ENCODE measurements at places on chromosomes 16 and 17.
A peak's percentile ranks its signal among the peaks of the same experiment; 100 is the strongest.

DNA sequence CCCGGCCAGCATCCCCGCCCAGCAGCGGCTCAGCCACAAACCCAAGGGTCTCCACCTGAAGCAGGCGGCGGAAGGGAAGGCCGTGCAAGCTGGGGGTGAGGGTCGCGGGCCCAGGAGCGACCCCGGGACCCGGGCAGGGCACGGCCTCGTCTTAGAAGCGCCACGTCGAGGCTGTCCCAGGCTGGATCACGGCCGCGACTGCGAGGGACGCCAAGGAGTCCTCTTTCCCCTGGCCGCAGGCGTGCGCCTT, 538 bp upstream of the CCNF start:
- DNase-seq: no peak

DNA sequence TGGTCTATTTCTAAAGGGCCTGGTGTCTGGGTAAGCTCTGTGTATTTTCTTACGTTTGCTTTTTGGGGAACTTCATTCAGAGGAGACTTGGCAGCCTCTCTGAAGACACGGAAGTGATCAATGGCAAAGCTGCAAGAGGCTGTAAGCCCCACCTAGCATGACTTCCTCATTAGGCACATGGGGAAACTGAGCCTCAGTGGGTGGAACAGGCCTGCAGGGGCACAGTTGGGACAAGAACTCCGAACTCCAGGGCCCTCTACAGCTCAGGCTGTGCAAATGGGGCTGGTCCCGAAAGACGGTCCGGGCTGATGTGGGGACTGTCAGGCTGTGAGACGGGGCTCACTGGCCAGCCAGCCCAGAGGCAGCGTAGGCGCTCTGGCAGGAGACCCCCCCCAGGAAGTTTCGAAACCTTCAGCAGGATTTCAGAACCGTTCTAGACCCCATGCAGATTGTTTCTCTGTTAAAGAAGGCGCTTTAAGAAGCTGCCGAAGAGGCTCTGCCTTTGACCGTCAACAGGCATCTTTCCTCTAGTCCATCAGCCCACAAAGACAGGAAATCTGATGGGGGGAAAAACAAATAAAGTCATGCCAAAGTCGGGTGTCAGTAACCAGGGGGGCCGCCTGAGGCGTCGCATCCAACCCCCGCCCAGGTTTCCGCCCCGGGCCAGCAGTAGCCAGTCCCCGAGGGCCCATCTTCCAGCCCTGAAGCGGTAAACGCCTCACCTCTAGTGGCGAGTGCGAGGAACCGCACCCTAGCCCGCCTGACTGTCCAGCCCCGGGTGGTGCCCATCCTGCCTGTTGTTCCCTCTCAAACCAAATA, 79.8 kb upstream of the TBC1D3K start:
- no peak for DNase-seq

GRCh38 chr16:85974428-85975375, 75.7 kb downstream of the IRF8 start:
- no peak for DNase-seq

- peak; percentile 47 for DNase-seq
Measured at GRCh38 chr17:33116021-33116551, 124.4 kb downstream of the SPACA3 start.

DNA sequence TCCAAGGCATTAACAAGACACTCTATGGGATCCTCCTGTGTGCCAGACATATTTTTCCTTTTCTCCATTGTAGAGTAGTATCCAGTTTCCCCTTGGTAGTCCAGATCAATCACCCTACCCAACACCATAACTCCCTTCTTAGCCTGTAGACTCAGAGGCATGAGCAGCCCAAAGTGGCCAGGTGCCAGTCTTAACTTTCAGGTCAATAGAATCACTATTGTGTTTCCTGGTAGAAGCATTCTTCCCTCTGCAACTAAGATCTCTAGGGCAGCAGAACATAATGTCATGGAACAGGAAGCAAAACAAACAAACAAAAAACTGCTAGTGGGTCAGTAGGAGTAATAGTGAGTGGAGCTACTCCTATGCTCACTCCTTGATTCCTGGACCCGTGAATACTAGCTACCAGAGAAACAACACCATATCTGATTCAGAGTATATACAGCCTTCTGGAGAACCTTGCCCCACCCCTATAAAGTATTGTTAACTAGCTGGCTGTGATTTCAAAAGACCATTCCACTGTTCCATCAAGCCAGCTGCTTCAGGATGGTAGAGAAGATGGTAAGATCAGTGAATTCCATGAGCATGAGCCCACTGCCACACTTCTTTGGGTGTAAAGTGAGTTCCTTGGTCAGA, 11.2 kb upstream of the CLEC19A start:
- DNase-seq: no peak

- DNase-seq: no peak
Measured at GRCh38 chr16:17276610-17277009, 194.2 kb downstream of the XYLT1 start.

- DNase-seq: no peak
Measured at GRCh38 chr17:73304971-73305812, 6.6 kb downstream of the CDC42EP4 start.

GRCh38 chr17:64418506-64419339, 28.1 kb upstream of the PECAM1 start:
- DNase-seq: no peak

- no peak for DNase-seq
Measured at GRCh38 chr17:20074489-20074888, 65.3 kb downstream of the SPECC1 start.

DNA sequence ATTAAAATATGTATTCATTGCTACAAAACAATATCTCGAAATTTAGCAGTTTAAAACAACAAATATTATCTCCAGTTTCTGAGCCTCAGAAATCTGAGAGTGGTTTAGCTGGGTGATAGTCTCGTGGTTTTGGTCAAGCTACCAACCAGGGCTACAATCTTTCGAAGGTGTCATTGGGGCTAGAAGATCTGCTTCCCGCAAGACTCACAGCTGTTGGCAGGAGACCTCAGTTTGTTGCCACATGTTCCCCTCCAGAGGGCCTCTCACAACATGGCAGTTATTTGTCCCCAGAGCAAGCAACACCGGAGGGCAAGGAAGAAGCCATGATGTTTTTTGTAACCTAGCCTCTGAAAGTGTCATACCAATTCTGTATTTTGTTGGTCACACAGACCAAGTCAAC, 12.0 kb upstream of the BCAS3 start:
- no peak for DNase-seq

DNA sequence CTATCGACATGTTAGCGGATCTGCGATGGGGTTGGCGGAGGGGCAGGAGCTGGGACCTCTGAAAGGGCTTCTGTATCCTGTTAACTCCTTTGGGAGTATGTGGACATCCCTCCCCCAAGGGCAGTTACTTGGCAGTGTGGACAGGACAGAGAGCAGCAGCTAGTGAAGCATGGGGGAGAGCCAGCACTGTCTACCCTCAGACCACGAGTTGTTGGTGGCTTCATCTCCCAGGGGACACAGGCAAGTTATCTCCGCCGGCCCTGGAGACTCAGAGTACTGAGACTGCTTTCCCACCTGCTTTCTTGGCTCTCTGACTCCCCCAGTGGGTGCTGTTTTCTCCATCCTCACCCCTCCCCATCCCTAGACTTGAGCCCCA, 5.3 kb upstream of the GFAP start:
- no peak for DNase-seq

- DNase-seq: no peak
Measured at GRCh38 chr16:69182730-69183416, 4.1 kb upstream of the SNTB2 start.

- no peak for DNase-seq
Measured at GRCh38 chr17:40727447-40728231, 24.1 kb upstream of the KRT24 start.

GRCh38 chr16:70529051-70529777, 5.6 kb downstream of the SF3B3 start:
- DNase-seq: no peak

- DNase-seq: no peak
Measured at GRCh38 chr17:31394544-31394943, 3.1 kb downstream of the RAB11FIP4 start.

DNA sequence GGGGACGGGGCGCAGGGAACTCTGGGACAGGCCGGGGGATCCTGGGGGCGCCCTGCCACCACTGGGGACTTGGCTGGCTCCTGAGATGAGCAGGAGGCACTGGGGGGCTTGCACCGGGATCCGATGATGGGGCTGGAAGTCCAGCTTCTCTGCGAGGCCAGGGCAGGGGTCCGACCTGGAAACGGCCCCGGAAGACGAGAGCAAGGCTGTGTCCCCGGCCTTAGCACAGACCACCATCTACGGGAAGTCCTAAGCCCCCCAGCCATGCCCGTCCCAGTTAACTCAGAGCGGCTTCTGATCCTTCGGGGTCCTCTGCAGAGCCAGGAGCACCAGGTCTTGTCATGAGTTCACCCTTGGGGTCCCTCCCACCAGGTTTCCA, 573 bp downstream of the CDT1 start:
- DNase-seq: no peak

DNA sequence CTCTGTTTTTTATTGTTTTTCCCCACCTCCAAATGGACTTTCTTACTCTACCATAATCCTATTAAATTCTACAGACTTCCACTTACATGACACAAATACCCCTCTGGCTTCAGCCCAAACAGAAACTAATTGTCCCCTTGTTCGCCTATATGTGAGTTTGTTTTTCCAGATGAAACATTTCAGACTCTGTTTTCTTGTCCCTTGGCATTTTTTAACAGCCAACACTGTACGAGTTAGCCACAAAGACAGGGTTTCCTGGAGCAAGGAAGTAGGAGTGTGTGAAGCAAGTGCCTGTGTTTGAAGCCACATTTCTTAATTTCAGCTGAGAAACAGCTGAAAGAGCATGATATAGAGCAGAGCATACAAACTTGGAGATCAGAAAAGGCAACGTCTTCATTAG, 382.2 kb upstream of the CDH5 start:
- no peak for DNase-seq

GRCh38 chr17:5789528-5789927, 205.2 kb upstream of the NLRP1 start:
- DNase-seq: no peak

DNA sequence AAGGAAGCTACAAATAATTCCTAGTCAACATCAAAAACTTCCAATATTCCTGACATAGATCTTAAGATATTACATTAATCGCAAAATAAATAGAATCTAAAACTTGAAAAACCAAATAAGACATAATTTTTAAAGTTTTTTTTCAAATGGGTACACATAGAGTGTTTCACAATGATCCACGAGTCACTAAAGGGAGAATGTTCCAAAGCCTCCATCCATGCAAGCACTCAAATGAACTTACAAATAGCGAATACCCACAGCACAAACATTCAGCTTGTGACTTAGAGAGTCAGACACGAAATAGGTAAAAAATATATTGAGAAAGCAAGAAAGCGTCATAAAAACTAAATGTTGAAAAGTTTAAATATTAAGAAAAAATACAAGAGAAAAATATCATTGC, 65.7 kb downstream of the CEP112 start:
- no peak for DNase-seq

DNA sequence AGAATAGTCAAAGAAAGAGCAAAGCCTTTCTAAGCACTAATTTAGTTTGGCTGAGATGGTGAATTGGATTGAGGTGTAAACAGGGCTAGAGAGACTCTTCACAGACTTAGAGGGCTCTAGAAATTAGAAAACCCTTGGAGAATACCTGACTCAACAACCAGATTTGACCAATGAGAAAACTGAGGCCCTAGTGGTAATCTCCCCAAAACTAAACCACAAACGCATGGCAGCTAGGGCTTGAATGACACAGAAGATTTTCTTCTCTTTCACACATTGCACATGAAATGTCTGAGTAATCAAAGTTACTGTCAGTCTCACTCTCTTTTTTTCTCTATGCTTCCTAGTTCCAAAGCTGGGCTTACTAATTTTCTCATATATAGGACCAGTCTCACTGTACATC, 314.5 kb upstream of the KCNJ16 start:
- no peak for DNase-seq

- DNase-seq: no peak
Measured at GRCh38 chr17:11493936-11494335, 104.3 kb upstream of the DNAH9 start.

DNA sequence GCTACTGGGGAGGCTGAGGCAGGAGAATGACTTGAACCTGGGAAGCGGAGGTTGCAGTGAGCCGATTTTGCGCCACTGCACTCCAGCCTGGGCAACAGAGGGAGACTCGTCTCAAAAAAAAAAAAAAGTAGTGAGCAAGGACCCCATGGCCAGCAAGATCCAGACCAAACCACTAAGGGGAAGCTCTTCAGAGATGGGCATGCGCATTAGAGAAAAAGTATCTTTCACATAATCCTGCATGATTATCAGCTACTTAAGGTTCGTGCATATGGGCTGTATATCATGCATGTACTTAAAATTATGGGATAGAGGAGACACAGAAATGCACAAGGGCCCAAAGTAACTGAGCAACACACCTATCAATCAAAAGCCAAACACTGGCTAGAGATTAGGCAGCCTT, 10.7 kb upstream of the CCL22 start:
- no peak for DNase-seq

- DNase-seq: no peak
Measured at GRCh38 chr16:69407702-69408323, 16.6 kb upstream of the CYB5B start.

GRCh38 chr17:67689534-67690177, 28.1 kb upstream of the NOL11 start:
- DNase-seq: peak; percentile 41

- DNase-seq: no peak
Measured at GRCh38 chr16:57185446-57185944, 344 bp downstream of the PSME3IP1 start.

GRCh38 chr17:69501591-69502468, 87.3 kb downstream of the MAP2K6 start:
- DNase-seq: peak; percentile 25

- no peak for DNase-seq
Measured at GRCh38 chr17:55965051-55965450, 188.2 kb upstream of the ANKFN1 start.

DNA sequence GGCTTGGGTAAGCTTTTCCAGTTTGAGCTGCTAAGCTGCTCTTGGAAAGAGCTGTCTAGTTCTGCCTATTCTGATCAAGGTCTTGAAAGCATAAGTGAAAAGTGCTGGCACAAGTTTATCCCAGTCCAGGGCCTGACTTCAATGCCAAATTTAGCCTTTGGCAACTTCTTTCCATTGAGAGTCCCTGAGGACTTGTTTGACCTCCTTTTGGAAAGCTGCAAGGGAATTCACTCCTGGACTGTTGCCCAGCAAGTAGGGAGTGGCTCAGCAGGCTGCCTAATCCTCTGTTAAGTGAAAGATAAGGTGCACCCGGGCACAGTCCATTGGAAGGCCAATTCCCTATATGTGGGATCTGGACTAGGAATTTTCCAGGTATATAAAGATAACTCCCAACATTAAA, 16.0 kb upstream of the TANC2 start:
- DNase-seq: no peak

GRCh38 chr16:10178080-10178479, 4.1 kb downstream of the GRIN2A start:
- no peak for DNase-seq

GRCh38 chr16:50407351-50407750, 38.6 kb upstream of the BRD7 start:
- no peak for DNase-seq

GRCh38 chr16:66269617-66270332, 96.7 kb upstream of the CDH5 start:
- no peak for DNase-seq
